ENCODE measurements at places on chromosomes 13 and 19.
A peak's percentile ranks its signal among the peaks of the same experiment; 100 is the strongest.

DNA sequence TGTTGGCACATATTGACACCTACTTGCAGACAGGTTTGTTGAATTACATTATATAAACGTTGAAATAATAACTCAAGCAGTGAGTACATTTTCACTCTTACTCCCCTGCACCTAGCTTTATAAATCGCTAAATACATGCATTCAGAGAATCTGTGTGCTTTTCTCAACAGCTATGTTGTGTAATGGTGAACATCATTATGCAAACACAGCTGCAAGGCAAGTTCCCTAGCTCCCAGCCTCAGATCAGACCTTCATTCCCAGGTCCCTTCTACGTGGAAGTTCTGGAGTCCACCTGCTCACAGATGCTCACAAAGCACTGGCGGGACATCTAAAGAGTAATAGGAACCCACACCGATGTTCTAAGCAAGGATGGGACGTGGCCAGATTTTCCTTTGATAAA lies 86.8 kb upstream of the PEG3 start:
- no peak for DNase-seq

DNA sequence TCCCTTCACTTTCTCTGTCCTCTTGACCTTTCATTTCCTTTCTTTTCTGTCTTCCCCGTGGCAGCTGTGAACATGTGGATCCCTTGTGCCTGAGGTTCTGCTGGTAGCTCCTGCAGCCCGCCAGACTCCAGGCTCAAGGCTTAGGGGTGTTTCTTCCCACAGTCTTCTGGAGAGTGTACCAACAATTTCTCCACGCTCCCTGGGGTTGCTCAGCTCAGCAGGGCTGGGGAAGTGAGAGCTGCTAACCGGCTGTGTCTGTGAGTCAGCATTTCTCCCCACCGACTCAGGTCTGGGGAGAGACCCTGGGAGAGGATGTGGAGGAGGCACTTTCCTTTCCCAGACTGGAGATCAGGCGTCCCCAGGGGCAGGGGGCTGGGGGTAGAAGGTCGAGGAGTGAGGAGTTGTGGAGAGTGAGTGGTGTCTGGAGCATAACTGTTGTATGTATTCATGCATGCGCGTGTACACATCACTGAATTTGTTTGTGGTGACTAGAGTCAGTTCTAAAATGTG lies 193.6 kb downstream of the KCNRG start:
- no peak for DNase-seq

- DNase-seq = no peak
Observed at GRCh38 chr13:78465250-78465649, 138.1 kb downstream of the POU4F1 start.

DNA sequence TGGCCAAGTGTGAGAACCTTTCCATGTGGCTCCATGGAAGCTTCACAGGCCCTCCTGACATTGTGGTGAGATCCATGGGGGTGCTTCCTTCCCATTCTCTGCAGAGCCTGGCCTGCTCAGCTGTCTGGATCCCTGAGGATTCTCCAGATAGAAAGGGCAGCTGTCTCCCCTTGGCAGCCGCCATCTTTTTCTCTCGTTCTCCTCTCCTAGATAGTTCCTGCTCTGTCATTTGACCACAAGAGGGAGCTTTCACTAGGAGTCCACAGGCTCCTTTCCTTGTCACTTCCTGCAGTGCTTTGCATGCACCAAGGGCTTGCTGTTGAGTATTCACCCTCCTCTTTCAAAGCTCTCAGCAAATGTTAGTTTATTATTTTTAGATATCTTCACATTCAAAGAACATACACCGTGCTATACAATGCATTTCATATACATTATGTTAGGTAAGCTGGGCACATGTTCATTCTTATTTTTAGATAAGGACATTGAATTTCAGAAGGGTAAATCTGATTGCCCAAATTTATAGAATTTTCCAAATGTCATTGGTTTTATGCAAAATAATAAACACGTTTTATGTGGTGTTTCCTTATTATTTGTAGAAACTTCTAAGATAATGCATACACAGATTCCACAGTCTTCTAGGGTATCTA lies 133.2 kb downstream of the FRY start:
- DNase-seq = no peak

GRCh38 chr19:35843676-35844481 lies 8.4 kb downstream of the NPHS1 start:
- no peak for DNase-seq

DNA sequence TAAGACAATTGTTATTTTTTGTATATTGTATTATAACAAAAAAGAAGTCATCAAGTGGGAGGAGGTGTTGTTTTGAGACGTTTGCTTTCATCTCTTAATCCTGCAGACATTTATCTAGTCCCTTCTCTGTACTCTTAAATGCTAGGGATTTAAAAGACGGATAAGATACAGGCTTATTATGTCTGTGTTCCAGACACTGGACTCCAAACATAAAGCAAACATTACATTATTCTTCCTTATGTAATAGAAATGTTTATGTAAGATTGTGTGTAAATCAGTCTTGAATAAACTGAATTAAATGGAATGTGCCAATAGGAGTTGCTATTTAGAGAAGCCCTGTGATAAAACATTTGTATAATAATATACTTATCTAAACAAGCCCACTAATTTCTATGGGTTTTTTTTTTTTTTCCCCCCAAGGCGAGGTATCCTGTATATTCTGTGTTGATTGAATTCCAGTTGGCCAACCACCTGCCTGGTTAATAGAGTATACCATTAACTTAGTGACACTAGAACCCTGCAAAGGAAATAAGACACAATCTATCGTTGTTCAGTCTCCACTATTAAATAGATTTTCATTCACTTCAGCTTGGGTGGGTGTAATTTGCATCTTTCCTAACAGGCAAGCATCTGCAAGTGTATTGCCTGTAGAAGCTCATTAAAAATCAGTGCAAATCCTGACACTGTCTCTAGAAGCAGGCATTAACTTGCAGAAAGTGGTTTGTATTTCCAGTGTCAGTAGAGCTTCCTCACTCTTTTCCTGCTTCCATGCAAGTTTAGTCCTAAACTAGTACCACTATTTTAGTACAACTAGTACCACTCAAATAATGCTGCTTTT lies 69.0 kb downstream of the LRCH1 start:
- DNase-seq = no peak

GRCh38 chr19:6876748-6877147 lies 10.6 kb upstream of the ADGRE1 start:
- DNase-seq = no peak

GRCh38 chr13:76888421-76888820 lies 2.2 kb upstream of the KCTD12 start:
- DNase-seq = no peak

DNA sequence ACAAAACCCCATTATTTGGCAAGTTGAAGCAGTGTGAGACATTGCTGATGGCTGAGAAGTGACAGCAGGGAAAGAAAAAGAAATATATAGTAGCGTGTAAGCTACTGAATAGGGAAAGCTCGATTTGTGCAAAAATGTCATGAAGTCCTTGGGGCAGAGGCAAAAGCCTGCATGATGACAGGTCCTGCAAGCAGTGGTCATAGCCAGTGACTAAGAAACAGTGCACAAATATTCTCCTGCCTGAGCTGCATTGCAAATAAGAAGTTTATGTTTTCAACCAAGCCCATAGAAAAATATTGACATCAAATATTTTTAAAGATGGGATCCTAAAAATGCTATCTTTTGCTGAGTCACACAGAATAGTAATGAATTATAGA lies 270.0 kb downstream of the SLITRK6 start:
- no peak for DNase-seq

- peak; percentile 75 for DNase-seq
Observed at GRCh38 chr13:31038834-31039552, 106.5 kb downstream of the TEX26 start.

DNA sequence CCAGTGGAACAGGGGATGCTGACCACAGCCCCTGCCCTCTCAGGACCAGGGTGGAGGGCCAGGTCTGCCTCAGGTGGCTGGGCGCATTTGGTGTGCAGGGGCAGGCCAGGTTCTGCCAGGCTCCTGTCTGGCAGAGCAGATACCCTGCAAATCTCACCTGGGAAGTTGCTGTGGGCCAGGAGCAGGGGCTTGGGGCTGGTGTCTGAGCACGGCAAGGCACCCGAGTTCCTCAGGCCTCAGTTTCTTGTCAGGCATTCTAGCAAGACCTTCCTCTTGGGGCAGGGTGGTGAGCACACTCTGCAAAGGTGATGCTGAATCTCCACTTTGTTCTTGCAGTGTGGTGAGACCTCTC lies 1.1 kb downstream of the CRTC1 start:
- no peak for DNase-seq

GRCh38 chr13:49435992-49436391 lies 7.9 kb downstream of the CAB39L start:
- DNase-seq = no peak

GRCh38 chr13:47310401-47310800 lies 413.5 kb upstream of the HTR2A start:
- no peak for DNase-seq

DNA sequence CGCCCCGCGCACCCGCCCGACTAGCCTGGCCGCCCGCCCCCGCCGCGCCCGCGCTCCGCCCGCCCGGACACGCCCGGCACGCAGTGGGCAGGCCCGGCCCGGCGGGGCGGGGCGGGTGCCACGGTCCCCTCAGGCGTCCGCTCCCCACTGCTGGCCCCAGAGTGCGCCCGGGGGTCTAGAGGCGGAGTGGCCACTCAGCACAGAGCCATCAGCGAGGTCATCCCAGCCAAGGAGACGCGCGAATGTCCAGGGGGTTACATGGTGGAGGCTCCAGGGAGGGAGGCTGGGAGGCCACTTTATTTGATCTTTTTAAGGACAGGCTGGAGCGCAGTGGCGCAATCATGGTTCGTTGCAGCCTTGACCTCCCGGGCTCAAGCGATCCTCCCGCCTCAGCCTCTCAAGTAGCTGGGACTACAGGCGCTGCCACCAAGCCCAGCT lies 236 bp upstream of the TINCR start:
- no peak for DNase-seq

- DNase-seq = no peak
Observed at GRCh38 chr19:2044709-2045500, 6.1 kb downstream of the MKNK2 start.

- no peak for DNase-seq
Observed at GRCh38 chr13:100069278-100069677, 19.6 kb upstream of the PCCA start.

DNA sequence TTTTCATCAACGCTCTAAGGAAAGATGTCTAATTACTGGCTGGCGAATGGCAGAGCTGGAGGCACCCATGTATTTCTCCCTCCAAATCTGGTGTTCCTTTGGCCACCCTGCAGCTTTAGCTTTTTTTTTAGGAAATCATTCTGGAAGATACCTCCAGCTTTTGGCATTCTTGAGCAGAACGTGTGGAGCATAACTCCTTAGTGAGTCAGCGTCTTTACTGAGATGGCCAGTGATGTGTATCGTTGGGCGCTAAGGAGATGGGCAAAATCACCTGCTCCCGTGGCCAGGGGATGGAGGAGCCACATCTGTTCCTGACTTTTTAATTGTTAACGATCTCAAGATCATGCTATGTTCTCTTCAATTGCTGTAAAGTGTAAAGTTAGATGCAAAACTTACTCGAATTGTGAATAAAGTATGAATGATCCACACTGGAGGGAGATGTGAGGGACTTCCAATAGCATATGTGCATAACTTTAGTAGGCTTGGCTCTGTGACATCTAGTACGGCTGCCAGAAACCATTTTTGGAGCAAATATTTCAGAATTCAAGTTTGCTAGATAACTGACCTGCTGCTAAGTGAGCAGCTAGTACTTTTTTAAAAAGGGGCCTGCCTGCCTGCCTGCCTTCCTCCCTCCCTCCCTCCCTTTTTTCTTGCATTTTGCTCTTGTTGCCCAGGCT lies 24.4 kb upstream of the C1QTNF9 start:
- no peak for DNase-seq

- DNase-seq = no peak
Observed at GRCh38 chr13:113283904-113284303, 13.1 kb upstream of the LAMP1 start.

DNA sequence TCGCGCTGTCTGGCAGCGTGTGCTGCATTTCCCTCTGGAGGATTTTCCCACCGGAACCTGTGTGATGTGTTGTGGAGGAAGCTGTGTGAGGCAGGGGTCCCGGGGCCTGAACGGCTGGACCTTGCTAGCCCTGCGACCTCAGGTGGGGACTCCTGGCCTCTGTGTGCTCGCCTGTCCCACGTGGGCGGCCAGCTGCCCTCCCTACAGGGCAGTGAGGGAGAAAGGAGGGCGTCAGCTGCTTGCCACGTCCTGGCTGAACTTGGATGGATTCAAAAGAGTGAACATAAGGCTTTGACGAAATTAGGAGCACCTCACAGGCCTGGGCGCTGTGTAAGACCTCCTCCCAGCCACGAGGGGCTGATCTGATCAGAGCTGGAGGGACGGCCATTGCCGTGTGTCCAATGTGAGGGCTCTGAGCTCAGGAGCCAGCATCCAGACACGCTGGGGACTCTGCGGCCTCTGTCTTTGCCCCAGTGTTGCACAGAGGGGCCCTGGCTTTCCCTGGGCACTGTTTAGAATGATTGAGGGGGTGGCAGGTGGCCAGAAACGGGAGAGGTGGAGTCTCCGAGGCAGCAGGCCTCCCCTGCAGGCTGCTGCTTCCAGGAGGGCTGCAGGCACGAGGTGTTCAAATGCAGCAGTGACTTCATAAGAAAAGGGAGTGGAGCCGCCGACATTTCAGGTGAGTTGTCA lies 13.0 kb downstream of the TFDP1 start:
- DNase-seq = no peak

GRCh38 chr19:9967326-9967725 lies 31.0 kb upstream of the OLFM2 start:
- DNase-seq = no peak

All from DMS79 treated with DMSO at 0.1 percent for 48 hours (cell line).